ENCODE measurements at places on chromosomes 16 and 17.
A peak's percentile ranks its signal among the peaks of the same experiment; 100 is the strongest.

DNA sequence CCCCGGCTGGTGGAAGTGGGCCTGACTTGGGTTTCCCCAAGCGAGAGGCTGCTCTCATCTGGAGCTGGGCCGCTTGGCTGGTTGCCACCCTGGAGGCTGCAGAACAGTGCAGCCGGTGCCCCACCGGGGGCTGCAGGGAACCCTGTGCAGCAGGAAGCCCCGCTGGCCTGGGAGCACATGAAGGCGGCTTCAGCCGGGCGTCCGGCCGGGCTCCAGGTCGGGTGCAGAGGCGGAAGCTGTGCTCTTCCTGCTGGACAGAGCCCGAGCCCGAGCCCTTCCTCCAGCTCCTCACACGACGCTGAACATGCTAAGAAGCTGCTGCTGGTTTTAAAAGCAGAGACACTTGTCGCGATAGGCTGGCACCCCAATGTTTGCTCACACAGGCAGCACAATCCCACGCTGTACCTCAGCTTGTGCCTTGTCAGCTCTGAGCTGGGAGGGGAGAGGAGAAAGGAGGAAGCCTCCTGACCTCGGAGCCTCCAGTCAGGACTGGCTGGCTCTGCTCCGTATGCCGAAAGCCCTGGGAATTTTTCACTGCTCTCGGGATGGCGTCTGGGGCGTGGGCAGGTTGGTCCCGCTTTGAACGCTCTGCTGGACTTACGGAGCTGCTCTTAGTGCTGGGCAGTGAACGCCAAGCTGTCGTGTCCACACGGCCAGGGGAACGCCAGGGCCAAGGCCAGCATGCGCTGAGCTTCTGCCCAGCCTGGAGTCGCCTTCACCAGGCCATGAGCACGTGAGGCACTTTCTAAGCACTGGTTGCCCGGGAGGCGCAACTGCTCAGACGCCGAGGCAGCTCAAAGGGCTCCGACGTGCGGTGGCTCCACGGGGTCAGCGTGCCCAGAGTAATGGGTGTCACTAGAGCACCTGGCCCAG, 8.8 kb downstream of the CDK5R1 start:
- no peak for DNase-seq

- DNase-seq: no peak
Observed at GRCh38 chr17:80862481-80862961, 129.1 kb upstream of the CHMP6 start.

- DNase-seq: no peak
Observed at GRCh38 chr17:79171188-79171587, 96.6 kb downstream of the ENGASE start.

- DNase-seq: no peak
Observed at GRCh38 chr17:32496395-32497073, 9.7 kb downstream of the CDK5R1 start.

DNA sequence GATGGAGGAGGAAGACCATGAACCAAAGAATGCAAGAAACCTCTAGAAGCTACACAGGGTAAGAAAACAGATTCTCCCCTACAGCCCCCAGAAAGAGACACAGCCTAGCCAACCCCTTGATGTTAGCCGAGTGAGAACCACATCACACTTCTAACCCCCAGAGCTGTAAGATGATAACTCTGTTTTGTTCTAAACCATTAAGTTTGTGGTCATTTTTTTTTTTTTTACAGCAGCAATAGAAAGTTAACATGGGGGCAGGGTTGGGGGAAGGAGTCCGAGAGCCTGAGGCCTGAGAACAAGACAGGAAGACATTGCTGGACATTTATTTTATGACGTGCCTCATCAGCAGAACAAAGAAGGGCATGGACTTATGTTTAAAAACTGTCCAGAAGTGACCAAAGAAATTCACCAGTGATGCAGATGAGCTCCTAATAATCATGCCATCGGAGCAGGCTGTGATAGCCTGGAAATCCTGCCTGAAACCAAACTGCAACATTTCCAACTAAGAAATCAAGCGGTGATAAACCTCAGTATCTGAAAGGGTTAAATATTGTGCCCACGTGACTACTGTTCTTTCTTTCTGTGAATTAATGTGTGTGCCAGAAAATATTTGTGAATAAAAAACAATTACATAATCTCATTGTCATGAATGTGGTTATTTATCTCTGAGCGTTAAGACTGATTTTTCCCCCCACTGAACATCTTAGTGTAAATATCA, 1.1 kb downstream of the ABCA9 start:
- peak; percentile 21 for DNase-seq

- DNase-seq: no peak
Observed at GRCh38 chr16:62970851-62971250, 934.6 kb upstream of the CDH8 start.

DNA sequence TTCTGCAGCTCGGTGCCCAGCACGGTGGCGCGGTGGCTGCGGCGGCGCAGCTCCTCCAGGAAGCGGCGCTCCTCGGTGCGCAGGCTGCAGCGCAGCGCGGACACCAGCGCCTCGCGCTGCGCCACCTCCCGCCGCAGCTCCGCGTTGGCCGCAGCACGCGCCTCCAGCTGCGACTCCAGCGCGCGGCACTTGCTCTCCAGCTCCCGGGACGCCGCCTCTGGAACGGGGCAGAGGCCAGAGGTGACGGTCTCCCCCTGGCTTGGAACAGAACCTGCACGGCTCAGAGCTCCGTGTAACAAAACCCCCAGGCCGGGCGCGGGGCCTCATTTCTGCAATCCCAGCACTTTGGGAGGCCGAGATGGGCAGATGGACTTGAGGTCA, 13.2 kb upstream of the CLUH start:
- peak; percentile 59 for DNase-seq

GRCh38 chr17:29645515-29646051, 22.9 kb upstream of the CORO6 start:
- DNase-seq: peak; percentile 42

DNA sequence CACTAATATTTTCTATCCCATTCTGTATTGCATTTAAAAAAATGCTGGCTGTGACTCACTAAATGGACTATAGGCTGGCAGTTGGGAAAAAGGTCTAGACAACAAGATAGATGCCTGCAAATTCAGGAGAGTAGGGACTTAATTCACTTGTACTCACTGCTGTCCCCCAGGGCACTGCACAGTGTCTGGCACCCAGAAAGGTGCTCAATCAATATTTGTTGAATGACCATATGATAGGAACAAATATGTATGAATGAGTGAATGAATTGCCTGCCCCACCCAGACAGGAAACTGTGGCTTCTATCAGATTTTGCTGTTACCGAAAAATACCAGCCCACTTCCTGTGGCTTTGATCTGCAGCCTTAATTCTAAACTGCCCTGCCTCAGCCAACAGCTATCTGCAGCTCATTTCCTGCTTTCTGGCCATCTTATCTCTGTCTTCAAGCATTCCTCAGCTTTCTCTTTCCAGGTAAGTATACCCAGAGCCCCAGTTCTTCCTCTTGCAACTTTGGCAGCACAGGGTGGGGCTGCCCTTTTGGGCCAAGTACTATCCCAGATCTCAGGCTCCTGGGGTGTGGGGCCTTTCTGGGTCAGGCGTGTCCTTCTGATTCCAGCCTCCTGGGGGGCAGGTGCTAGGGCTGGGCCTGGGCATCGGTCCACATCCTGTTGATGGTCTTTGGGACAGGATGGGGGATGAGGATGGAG, 15.3 kb upstream of the TNS4 start:
- DNase-seq: no peak

GRCh38 chr17:52306314-52306713, 147.8 kb upstream of the CA10 start:
- no peak for DNase-seq

DNA sequence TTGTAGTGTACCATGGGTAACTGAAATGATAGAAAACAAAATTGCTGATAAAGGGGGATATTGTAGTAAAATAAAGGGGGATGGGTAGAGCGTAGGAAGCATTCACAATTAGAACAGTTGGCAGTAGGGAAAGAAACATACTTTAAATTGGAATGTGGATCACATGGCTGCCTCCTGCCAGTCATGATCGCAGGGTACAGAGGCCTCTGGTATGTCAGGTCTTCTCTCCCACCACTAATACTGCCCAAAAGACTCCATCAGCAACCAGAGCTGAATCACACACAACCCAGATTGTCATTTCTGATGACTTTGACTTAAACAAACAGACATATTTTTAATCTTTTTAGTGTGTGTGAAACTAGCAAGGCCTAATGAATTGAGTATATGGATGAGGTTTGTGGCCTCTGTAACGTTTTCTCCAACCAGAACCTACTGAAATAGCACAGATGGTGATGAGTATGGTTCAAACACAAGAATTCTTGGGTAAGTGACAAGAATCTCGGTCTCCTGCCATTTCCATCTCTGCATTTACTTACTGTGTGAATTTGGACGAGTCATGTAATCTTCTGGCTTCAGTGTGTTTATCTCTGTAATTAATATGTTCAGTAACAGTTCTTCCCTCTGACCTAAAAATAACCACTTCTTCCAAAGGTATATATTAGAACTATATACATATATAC, 112.6 kb downstream of the USP22 start:
- DNase-seq: no peak

DNA sequence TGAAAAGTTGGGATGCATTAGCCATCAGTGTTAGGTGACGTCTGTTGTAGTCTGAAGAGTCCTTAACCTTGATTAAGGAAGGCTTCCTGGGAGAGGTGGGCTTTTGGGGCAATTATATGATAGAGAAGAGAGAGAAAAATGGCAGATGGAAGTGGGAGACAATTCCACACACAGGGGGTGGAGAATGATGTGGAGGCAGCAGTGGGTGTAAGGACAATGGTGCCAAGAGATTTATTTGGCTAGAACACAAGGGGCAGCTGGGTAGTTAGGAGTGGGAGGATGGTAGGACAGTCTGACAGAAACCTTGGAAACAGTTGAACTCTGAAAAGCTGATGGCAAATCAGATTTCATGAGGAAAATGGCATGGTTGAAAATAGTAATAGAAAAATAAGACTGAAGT, 10.7 kb upstream of the DUSP14 start:
- DNase-seq: no peak

DNA sequence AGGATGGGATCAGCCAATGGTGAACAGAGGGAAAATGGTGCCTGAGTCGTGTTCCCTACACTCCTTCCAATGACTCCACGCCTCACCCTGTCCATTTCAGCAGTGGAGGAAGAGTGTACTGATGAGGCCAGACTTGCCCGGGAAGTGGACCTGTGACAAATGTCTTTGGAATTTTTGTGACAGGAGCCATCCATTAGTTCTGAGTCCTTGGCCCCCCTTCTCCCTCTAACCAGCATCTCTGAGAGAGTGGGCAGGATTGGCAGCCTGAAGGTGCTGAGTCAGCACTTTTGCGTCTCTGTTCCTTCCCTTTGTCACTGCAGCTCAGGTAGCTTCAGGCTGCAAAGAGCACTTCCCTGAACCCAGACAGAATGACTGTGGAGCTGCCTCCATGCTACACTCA, 30.8 kb downstream of the BEAN1 start:
- no peak for DNase-seq

DNA sequence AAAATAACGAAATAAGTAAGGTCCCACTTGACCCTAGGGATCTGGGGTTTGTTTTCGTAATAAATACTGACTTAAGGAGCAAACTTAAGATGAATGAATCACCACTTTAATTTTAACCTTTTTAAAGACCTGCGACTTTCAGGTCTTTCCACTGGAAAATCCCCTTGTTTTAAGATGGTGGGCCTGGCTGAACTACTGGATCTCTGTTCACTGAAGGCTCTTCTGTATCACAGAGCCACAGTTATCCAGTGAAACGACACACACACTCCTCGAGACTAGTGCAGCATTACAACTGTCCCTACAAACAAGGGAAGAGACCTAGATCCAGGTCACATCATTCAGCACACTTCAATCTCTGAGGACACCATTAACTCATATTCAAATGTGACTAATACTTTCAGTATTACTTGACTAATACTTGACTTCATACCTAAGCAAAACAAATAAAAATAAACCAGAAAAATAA, 299.0 kb downstream of the CEP112 start:
- DNase-seq: no peak

DNA sequence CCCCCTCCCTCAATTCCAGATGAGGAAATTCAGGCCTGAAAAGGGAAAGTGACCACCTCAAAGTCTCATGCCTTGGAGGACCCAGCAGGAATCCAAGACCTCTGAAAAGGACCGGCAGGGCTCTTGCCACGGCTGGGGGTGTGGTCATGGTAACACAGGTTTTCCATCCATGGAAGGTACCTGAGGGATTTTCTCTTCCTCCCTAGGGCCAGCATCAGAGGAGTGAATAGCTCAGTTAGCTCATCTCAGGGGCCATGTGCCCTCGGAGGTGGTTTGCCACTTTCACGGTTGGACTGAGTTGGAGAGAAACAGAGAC, 1.3 kb downstream of the CIITA start:
- no peak for DNase-seq

DNA sequence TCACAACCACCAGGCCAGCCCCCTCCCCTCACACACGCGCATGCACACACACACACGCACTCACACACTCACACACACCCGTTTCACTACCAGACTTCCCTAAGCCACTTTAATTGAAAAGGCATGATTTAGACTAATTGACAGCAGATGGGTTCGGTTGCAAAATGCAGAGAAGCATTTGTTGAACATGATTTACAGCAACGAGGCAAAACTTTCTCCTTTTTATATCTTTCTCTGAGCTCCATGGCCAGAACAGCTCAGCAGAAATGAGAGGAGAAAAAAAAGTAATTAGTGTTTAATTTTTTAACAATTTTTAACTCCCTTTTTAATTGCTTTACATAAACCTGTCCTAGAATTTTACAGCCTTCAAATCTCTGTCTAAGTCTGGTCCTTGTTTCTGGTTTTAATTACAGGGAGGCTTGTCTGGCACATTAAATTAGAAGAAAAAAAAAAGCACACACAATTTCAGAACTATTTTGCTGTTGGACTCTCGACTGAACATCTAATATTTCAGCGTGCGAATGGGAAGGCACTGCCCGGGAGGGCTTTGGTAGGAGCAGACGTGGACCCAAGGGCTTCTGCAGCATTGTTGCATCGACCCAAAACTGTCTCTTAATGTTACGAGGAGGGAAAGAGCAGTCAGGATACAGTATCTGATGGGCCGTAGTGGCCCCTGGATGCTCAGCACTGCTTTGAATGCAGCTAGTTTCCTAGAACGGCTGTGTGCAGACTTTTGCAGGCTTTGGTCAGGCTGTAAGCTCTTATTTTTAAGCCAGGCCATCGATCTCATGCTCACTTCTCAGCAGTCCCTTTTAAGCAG, 255.9 kb downstream of the SOX9 start:
- no peak for DNase-seq

DNA sequence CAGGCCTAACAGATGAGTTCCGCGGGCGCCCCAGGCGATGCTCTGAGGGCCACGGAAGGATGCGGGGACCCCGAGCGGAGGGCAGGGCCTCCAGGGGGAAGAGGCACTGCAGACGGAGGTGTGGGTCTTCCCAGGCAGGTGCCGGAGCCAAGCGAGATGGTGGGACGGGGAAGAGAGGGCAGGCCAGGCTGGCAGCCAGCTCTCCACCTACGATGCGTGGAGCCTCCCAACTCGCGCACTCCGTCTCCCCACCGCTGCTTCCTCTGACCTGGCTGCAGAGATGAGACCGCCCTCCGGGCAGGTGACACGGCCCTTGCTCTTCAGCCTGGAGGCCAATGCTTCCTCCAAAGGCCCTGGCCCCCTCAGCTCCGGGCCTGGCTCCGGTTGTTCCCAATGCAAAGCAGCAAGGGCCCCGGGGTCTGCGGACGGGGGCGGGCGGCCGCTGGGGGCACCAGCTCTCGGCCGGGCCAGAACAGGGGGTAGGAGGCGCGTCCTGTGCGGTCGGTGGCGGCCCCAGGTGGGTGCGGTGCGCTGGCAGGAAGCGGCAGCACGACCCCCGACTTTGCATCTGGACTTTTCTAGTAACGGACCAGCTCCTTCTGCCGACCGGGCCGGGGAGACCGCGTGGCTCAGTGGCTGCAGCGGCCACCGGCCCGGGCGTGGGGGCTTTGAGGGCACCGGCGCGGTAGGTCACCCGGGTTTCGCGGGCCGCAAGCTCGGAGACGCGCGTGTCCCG, 1.5 kb upstream of the SOX8 start:
- no peak for DNase-seq

All from hindlimb muscle (tissue), 1 donor.